ENCODE measurements at places on chromosomes 4 and X. TPM values are rescaled to one million over a fixed set of nuclear protein-coding genes. Genes with fewer than 3 reads are reported as not detected.

The NR3C2 gene
- total RNA-seq, result 13.1 TPM

The SUPT20HL1 gene
- total RNA-seq, result not detected

The ENPEP gene
- 3.7 TPM for total RNA-seq

The BMPR1B gene
- 27.4 TPM for total RNA-seq

The BTK gene
- 19.7 TPM for total RNA-seq

The RAI2 gene
- 22.4 TPM for total RNA-seq

The AR gene
- total RNA-seq, result 9.6 TPM

The PDE5A gene
- total RNA-seq, result 36.7 TPM

The ERCC6L gene
- total RNA-seq, result 0.21 TPM

The TMPRSS11F gene
- total RNA-seq, result not detected

GRCh38 chr4:108018040-108018883, 28.6 kb downstream of the HADH start:
- peak; percentile 78 for DNase-seq
- no peaks in the 10 kb centered on the region for H3K4me1 ChIP-seq
- no peak overlapping the region for H3K27ac ChIP-seq
- no peaks in the 10 kb centered on the region for H3K36me3 ChIP-seq
- no peak overlapping the region for H3K4me3 ChIP-seq
- no peaks in the 10 kb centered on the region for H3K27me3 ChIP-seq

DNA sequence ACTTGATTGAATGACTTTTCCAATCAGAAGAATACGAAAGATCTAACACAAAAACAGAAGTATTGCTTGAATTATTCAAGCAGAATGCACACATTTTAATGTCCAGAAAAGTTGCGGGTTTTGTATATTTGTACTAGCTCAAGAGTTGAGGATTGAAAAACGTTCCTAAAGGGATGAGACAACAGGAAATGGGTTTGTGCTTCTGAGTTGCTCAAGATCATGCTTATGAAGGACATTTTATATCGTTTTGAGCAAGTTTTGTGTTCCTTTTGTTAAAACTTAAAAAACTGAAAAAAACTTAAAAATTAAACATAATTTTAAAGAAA, 353 bp upstream of the SMIM10 start:
- DNase-seq, result no peak
- no peaks in the 10 kb centered on the region for H3K4me1 ChIP-seq
- peak overlapping the region; percentile 82 for H3K27ac ChIP-seq
- peaks cover 3% of the 10 kb centered on the region for H3K27me3 ChIP-seq
- no peaks in the 10 kb centered on the region for H3K36me3 ChIP-seq
- peak overlapping the region; percentile 55 for H3K4me3 ChIP-seq

GRCh38 chr4:102799816-102800215, 27.5 kb downstream of the UBE2D3 start:
- no peak for DNase-seq
- H3K4me3 ChIP-seq, result no peak overlapping the region
- no peaks in the 10 kb centered on the region for H3K4me1 ChIP-seq
- peaks cover 76% of the 10 kb centered on the region for H3K36me3 ChIP-seq
- no peak overlapping the region for H3K27ac ChIP-seq

DNA sequence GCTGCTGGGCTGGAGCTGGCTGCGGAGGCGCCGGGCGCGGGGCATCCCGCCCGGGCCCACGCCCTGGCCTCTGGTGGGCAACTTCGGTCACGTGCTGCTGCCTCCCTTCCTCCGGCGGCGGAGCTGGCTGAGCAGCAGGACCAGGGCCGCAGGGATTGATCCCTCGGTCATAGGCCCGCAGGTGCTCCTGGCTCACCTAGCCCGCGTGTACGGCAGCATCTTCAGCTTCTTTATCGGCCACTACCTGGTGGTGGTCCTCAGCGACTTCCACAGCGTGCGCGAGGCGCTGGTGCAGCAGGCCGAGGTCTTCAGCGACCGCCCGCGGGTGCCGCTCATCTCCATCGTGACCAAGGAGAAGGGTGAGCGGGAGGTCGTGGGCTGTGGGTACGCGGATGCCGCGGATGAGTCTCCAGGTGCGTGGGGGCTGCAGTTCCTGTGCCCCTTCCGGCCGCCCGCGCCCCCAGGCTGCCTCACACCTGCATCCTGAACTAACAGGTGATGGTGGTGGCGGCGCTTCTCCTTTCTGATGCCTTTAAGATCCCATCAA, 499 bp downstream of the CYP2U1 start:
- H3K4me1 ChIP-seq, result no peaks in the 10 kb centered on the region
- H3K4me3 ChIP-seq, result peak overlapping the region; percentile 78
- H3K27ac ChIP-seq, result peak overlapping the region; percentile 91
- H3K36me3 ChIP-seq, result no peaks in the 10 kb centered on the region

DNA sequence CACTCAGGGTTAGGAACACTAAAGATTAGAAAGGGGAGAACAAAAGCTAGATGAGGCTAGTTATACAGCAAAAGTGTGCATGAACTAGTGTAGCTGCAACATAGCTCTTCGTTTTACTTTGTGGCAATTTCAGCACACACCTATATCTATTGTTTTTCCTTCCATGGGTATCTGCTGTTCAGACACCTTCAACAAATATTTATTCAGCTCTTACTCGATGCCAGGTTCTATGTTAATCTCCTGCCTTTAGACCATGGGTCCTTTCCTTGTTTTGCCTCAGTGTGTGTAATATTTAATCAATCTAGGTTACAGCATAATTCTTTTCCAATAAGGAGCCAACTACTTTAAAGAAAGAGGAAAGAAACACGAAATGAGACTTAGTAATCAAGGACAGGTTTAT, 10.4 kb upstream of the FAM9A start:
- no peaks in the 10 kb centered on the region for H3K27me3 ChIP-seq
- no peak overlapping the region for H3K4me3 ChIP-seq
- DNase-seq, result no peak
- no peaks in the 10 kb centered on the region for H3K36me3 ChIP-seq

DNA sequence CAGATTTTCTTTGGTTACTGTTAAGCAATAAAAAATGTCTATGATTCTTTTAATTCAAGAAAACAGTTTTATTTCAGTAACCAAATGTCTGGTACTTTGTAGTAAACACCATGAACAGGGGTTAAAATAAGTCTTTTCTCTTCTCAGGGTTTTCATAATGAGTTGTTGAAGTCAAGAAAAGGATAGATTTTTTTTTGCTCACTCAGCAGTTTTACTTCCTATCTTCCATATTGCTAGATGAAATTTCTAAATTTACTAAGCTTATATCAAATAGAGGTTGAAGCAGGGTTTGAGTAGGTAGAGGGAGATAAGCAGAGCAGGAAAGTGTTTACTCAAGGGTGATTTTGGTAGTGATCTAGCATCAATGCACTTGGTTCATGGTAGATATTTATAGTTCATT, 1031.3 kb downstream of the C4orf33 start:
- H3K36me3 ChIP-seq, result no peaks in the 10 kb centered on the region
- H3K4me3 ChIP-seq, result no peak overlapping the region
- no peak for DNase-seq
- H3K27me3 ChIP-seq, result no peaks in the 10 kb centered on the region
- no peak overlapping the region for H3K27ac ChIP-seq

- H3K27me3 ChIP-seq, result no peaks in the 10 kb centered on the region
- H3K4me3 ChIP-seq, result no peak overlapping the region
- no peak for DNase-seq
- H3K27ac ChIP-seq, result no peak overlapping the region
These were observed 57.2 kb downstream of the CPZ start for GRCh38 chr4:8649631-8650361.

DNA sequence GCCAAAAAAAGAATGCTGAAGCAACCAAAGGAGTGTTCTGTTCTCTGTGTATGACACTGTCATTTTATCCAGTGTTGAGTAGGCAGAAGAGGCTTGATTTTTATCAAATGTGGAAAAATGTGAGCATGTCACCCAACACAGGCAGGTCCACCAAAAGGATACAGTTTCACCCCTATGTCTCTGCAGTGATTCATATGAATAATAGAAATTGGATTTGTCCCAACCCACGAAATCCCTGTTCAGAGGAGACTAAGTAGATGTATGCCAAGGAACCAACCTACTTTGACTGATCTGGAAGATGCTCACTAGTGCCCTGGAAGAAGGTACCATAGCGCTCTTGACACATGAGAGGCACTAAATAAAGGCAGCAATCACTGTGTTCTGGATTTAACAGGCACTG, 72.5 kb downstream of the FGF13 start:
- no peak overlapping the region for H3K4me3 ChIP-seq
- no peaks in the 10 kb centered on the region for H3K27me3 ChIP-seq
- H3K27ac ChIP-seq, result no peak overlapping the region
- H3K36me3 ChIP-seq, result no peaks in the 10 kb centered on the region
- H3K4me1 ChIP-seq, result no peaks in the 10 kb centered on the region

- peak; percentile 83 for DNase-seq
- no peaks in the 10 kb centered on the region for H3K27me3 ChIP-seq
- no peaks in the 10 kb centered on the region for H3K36me3 ChIP-seq
- H3K27ac ChIP-seq, result no peak overlapping the region
- no peak overlapping the region for H3K4me3 ChIP-seq
These were observed 36.0 kb downstream of the CXCL8 start for GRCh38 chr4:73776321-73776729.

DNA sequence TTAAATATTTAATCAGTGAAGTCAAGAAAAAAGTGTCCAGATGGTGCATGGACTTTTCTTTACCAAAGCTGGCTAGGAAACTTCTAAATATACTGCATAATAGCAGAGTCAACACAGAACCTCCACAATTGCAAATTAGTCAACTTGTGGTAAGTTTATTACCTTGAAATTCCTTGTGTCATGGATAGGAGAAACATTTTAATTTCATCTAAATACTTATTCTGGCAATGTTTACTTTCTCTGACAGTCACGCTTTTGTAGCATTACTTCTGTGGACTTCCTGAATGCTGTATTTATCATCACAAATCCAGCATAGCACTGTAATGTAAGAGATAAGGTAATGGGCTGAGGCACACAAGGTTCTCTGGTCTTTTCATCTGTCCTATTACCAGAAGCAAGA, 2266.1 kb downstream of the PCDH7 start:
- no peak overlapping the region for H3K27ac ChIP-seq
- DNase-seq, result no peak
- no peaks in the 10 kb centered on the region for H3K36me3 ChIP-seq
- H3K27me3 ChIP-seq, result no peaks in the 10 kb centered on the region
- H3K4me3 ChIP-seq, result no peak overlapping the region

GRCh38 chrX:19625612-19626011, 110.3 kb upstream of the MAP3K15 start:
- H3K36me3 ChIP-seq, result no peaks in the 10 kb centered on the region
- H3K27ac ChIP-seq, result no peak overlapping the region
- no peak for DNase-seq
- H3K4me3 ChIP-seq, result no peak overlapping the region
- H3K27me3 ChIP-seq, result no peaks in the 10 kb centered on the region

DNA sequence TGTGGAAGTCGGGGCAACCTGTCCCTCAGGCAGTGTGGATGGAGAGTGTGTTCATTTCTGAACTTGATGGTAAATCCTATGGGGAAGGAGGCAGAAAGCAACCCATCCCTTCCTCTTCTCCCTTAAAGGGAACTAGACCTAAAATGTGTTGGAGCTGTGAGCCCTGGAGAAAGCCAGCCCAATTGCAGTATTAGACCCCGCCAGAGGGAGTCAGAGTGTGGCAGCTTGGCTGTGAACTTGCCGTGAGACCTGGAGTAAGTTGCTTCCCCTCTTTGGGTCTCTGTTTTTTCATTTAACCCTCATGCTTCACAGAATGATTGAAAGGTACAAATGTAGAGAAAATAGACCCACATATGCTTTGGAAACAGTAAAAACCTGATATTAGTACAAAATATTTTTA, 108.7 kb upstream of the PAK3 start:
- H3K4me3 ChIP-seq, result no peak overlapping the region
- no peaks in the 10 kb centered on the region for H3K36me3 ChIP-seq
- H3K4me1 ChIP-seq, result no peaks in the 10 kb centered on the region
- H3K27ac ChIP-seq, result no peak overlapping the region

GRCh38 chr4:112173593-112174558, 28.6 kb downstream of the FAM241A start:
- no peaks in the 10 kb centered on the region for H3K27me3 ChIP-seq
- H3K4me1 ChIP-seq, result no peaks in the 10 kb centered on the region
- H3K27ac ChIP-seq, result no peak overlapping the region
- no peak overlapping the region for H3K4me3 ChIP-seq

Data from tibial nerve (tissue), 4 donors.